ENCODE measurements at places on chromosomes 1 and 21.

GRCh38 chr1:210558302-210558701 is 229.6 kb downstream of the HHAT start:
- DNase-seq = no peak

GRCh38 chr1:201964261-201964660 is 9.0 kb downstream of the TIMM17A start:
- no peak for DNase-seq

GRCh38 chr1:203172184-203173010 is 3.2 kb downstream of the MYBPH start:
- DNase-seq = peak; percentile 78

DNA sequence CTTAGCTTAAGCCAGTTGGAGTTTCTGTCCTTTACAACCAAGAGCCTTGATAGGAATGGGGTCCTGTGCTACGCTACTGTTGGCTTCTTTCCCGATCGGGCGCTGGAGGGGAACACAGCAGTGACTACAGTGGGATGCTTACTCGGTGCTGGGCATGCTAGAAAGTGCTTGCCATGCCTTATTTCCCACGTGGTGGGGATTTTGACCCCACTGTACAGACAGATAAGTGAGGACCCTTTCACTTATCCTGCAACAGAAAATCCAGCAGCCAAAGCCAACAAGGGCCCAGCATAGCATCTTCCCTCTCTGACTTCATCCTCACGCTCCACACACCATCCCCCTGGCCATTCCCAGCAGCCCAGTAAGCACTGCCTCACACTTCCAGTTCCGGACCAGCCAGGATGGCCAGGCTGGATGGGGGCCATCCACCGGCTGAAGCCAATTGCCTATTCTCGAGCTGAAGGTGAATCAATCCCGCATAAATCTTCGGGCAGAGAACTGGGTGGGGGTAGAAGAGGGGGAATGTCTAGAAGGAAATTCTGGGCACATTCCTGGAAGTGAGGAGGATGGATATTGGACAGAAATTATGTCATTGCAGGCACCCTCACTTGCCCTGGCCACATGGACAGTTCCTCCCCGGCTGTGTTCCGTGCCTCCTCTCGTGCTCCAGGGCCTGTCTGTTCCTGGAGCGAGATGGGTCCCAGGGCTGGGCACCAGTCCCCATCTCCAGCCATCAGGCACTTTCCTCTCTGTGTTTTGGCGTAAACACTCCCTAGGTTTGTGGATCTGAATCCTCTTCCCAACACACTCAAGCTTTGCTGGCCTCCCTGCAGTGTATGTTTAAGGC is 2.0 kb upstream of the ABCG1 start:
- DNase-seq = no peak

DNA sequence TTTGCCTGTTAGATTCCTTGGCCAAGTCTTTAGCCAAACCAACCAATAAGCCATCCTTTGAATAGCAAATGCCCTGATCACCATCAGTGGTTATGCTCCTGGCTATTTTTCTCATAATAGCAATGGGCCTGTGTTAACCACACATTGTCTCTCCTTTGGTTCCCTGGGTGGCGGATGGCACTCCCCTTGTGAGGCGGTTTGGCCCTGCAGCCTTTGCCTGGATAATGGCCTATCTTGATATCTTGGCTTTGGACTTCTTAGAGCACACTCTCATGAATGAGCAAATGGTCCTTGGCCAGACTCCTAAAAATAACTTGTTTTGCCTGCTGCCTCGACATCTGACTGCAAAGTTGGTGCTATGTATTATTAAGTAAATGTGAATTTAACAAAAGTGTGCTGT is 22.4 kb upstream of the ZBTB18 start:
- no peak for DNase-seq

- no peak for DNase-seq
Measured at GRCh38 chr1:224631462-224632115, 15.5 kb downstream of the CNIH3 start.

- no peak for DNase-seq
Measured at GRCh38 chr21:41916888-41917433, 36.9 kb downstream of the C2CD2 start.
